CD4-positive, alpha-beta T cell treated with Interleukin-15 for 4 hours (primary cell): ENCODE measurements at places on chromosomes 4 and X.

GRCh38 chrX:124228849-124229248 is 103.6 kb upstream of the TEX13D start:
- no peak for DNase-seq

DNA sequence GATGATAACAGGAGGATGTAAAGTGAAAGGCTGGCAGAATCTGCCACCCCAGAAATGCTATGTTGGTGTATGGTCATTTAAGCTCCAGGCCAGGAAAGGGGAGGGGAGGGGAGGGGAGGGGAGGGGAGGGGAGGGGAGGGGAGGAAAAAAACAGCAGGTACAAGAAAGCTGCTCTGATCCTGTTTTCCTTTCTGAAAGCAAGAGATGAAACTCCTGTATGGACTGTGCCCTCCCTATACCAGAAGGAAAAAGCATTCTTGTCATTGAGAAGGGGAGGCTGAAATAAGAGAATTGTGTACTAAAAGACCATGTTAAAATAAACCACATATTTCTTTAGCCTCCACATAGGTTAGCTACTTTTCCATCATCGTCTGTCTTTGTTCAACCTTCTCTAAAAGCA is 179.5 kb downstream of the NLGN4X start:
- DNase-seq: no peak

- DNase-seq: no peak
Measured at GRCh38 chr4:138243369-138243768, 1.2 kb upstream of the SLC7A11 start.

- DNase-seq: no peak
Measured at GRCh38 chr4:123706973-123707372, 310.4 kb downstream of the SPRY1 start.

- no peak for DNase-seq
Measured at GRCh38 chr4:94413085-94413840, 38.5 kb upstream of the PDLIM5 start.

- DNase-seq: no peak
Measured at GRCh38 chr4:122481766-122482405, 25.4 kb upstream of the IL2 start.
